ENCODE measurements at places on chromosomes 1 and 21.

DNA sequence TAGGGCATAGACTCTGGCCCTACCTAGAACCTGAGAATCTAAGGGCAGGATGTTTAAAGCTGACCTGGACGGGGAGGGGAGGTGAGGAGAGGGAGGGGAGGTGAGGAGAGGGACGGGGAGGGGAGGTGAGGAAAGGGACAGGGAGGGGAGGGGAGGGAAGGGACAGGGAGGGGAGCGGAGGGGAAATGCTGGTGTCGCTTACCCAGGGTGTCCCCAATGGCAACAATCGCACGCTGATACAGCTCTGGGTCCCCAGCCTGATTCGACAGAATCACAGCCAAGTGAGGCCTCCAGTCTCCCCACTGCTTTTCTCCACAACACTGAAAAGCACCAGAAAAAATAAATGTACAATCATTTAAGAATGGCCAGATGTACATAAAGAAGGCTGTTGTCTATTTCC, 22.2 kb downstream of the SEC16B start:
- no peak for DNase-seq

DNA sequence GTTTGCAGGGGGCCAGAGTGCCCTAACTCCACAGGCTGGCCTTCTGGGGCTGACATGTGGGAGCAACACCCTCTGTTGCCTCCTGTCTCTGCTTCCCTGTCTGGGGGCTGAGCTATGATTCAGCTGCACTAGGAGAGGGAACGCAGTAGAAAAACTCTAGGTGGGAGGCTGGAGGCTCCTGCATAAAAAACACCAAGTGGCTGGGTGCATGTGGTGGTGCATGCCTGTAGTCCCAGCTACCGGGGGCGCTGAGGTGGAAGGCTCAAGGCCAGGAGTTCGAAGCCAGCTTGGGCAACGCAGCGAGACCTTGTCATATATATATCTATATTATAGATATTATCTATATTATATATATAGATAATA, 5.6 kb downstream of the KIF17 start:
- no peak for DNase-seq

DNA sequence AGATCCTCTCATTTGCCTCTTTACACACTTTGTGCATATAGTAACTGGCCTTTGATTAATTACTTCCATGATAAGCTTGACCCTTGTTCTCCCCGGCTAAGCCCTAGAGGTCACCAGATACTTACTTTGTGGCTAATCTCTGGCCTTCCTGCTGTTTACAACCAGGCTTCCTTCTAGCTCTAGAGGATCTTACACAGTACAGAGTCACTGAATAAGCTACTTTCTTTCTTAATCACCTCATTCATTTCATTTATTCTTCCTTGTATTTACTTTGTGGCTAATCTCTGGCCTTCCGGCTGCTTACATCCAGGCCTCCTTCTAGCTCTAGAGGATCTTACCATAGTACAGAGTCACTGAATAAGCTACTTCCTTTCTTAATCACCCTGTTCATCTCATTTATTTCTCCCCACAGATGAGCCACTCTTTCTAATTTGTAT, 144.3 kb upstream of the C1orf21 start:
- DNase-seq, result peak; percentile 40

- peak; percentile 65 for DNase-seq
Observed at GRCh38 chr1:30697571-30698376, 25.6 kb downstream of the MATN1 start.

DNA sequence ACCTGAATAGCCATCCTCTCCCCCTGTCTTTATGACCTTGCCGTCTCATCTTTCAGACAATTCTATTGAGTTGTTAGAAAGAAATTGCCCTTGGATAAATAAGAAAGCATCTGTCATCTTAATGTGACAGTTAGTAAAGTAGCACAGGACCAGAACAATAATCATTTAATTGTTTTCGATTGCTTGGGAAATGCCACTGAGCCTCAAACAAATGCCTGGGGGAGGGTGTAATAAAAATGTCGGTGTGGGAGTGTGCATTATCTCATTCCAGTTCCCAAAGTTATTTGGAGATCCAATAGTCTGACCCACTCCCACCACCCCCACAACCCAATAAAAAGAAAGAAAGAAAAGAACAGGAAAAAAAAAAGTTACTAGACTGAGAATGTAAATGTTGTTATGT, 509.3 kb upstream of the LRRC7 start:
- no peak for DNase-seq

Data from epithelial cell of esophagus (primary cell).